Foreskin keratinocyte (primary cell): ENCODE measurements at places on chromosomes 5 and 9. TPM values are rescaled to one million over a fixed set of nuclear protein-coding genes. Genes with fewer than 3 reads are reported as not detected.
A peak's percentile ranks its signal among the peaks of the same experiment; 100 is the strongest.

DNA sequence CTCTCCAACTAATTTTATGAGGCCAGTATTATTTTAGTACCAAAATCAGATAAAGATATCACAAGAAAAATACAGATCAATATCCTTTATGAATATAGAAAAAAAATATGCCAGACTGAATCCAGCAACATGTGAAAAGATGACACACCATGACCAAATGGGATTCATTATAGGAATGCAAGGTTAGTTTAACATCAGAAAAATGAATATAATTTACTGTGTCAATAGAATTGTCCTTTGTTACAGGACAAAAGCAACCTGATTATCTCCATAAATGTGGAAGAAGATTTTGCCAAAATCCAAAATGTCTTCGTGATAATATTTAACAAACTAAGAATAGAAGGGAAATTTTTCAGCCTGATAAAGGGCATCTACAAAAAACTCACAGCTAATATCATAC is 66.4 kb upstream of the DAB2 start:
- DNase-seq: no peak

Gene GDF9
- 0.03 and 0.08 TPM in 2 replicates for polyA plus RNA-seq

DNA sequence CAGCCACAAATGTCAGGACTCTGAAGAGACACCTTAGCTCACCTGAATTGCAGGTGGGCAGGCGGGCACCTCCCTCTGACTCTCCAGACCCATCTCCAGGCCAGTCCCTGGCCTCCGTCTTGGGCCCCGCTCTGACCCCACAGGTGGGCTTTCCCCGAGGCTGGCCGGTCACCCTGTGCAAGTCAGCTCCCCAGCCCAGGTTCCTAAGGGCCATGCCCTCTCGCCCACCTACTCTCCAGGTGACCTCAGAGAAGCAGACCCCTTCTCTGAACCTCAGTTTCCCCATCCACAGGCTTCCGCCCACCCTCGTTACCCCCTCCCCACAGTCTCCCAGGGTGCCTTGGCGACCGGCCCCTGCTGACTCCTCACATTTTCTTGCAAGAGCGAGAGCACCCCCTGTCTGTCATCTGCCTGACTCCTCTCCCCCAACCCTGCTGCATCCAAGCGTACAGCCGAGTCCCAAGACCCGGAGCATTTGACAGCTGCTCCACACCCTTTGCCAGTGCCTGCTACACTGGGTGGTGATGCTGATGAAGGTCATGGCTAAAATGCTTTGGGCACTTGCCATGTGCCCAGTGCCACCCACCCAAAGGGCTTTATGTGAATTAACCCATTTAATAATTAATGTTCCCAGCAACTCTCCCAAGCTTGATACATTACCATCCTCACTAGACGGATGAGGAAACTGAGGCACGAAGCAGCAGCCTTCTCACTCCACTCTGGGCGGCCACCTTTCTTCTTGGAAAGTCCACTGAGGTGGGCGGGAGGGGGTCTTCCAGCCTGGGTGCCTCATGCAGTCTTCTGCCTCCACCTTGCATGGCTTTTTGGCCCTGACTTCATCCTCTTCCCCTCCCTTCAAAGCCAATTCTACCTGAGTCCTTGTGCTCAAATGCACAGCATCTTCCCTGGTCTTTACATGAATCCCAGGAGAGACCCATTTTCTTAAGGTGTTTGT is 51.1 kb upstream of the ORM1 start:
- no peak for DNase-seq

DNA sequence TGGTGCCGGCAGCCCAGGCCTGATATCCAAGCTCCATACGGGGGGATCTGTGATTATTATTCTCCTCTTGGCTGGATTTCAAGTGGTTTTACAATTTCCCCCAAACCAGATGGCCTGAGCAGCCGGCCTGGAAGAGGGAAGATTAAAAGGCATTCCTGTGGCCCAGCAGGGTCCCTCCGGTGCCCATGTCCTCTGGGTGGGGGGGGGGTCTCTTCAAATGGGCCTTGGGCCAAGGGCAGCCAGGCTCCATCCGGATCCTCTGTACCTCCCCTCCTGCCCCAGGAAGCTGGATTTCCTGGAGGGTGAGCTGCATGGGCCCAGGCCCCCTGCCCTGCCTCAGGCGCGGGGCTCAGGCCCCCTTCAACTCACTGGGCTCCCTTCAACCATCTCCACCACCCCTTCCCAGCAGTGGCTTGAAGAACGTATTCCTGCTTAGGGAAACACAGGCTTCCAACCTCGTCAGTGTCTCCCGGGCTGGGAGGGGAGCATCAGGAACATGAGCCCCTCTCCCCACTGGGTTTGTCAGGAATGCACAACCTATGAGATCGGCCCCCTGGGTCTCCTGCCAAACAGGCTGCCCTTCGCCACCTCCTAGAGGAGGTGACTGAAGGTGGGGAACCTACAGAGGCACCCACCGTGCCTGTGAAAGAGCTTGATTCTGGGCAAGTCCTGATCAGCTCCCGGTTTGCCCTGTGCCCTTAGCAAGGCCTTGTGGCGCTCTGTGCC is 62.9 kb upstream of the ORM1 start:
- DNase-seq: no peak

Gene MOB3B
- 10.6 and 16.8 TPM in 2 replicates for polyA plus RNA-seq

DNA sequence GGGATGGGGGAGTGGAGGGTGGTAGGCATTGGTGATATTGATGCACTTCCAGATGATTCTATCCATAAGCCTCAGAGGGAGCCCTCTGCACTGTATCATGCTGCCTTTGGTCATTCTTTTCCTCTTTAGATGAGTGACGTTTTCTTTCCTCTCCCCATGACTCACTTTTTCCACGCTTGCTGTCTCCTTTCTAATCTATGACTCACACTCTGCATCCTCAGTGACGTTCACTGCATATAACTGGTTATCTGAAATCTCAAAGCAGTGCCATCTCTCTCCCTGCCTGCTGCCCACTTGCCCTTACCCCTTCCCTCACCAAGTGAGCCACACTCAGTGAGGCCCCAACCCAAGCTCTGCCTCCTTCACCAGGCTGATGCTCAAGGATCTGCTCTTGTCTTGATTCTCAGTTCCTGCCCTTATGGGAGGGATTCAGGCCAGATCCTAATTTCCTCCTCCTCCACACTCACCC is 31.6 kb downstream of the PTGS1 start:
- peak; percentile 95 for DNase-seq

GRCh38 chr5:139014726-139015125 is 139.6 kb upstream of the LRRTM2 start:
- DNase-seq: peak; percentile 63

DNA sequence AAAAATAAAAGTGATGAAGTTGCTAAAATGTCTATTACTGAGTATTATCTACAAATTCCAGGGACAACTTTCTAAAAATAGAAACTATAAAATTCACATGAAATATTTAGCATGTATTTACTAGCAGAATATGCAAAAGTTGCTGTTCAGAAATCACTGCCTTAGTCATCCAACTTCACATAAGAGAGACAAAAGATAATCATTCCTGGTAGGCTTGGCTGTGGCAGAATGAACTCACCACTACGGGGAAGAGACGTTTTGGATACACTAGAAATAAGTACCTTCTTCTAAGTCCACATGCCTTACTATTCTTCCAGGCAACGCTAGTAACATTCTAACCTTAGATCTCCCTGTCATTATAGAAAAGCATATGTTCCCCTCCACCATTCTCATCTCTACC is 272.2 kb downstream of the BNC2 start:
- peak; percentile 71 for DNase-seq
